Urothelium cell line (cell line): ENCODE measurements at places on chromosomes 3 and 15.

GRCh38 chr15:77609558-77609957, 23.2 kb downstream of the LINGO1 start:
- DNase-seq, result no peak

DNA sequence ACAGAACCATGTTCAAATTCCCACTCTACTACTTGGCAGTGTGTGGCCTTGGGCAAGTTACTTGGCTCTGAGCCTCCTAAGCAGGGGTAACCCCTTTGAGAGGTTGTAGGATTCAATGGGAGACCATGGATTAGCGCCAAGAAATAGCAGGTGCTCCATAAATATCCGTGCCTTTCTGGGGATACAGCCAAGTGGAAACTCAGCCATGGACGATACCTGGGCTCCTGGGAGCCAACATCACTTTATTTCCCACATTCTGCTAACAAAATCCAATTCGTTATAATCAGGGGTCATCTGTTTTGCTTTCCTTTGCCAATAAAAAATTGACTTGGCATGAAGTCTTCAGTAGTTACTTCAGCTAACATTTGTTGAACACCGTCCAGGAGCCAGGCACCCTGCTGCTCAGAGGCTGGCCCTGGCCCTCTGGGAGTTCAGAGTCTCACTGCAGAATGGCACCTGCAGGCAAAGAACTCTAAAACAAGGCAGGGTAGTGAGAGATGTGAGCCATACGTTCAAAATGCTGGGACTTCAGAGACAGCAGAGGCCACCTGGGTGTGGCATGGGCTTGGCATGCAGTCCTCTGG, 42.3 kb downstream of the ZDHHC19 start:
- no peak for DNase-seq

GRCh38 chr3:141605883-141606282, 119.1 kb downstream of the RASA2 start:
- no peak for DNase-seq

- DNase-seq, result peak; percentile 56
These were observed 86.6 kb downstream of the LINGO1 start for GRCh38 chr15:77546050-77546501.

DNA sequence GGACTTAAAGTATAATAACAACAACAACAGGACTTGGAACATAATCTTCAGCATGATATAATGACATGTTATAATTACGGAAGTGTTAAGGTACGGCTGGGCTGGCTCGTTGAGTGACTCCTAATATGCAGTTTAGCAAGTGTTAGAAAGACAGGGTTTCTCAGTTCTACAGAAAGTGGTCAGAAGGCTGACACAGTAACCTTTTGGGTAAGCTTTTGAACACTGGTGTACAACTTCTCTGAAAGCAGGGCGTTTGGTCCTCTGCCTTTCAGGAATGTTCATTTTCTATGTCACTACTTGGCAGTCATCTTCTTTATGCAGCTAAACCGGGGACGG, 133.3 kb upstream of the SLC2A2 start:
- no peak for DNase-seq

- DNase-seq, result no peak
These were observed 61.1 kb downstream of the CCNL1 start for GRCh38 chr3:157098823-157099185.
